ENCODE measurements at places on chromosomes 3 and 15.

GRCh38 chr15:68379759-68380290 lies 52.1 kb downstream of the ITGA11 start:
- no peak for DNase-seq

- DNase-seq: no peak
Measured at GRCh38 chr15:70625438-70625837, 137.9 kb downstream of the UACA start.

DNA sequence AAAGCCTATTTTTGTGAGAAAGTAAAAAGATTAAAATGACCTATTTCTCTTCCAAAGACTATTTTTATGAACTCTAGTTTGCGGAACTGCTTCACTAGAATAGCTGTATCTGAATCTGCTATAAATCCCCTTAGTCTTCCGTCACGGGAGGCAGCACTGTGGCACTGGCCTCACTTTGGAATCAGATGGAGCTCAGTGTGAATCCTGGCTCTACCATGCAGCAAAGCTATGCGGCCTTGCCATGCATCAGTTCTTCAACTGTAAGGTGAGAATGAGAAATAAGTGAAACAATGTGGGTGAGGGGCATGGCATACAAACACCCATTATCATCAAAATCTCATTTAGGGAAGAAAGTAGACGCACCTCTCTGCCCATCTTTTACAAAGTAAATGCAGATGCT lies 27.5 kb upstream of the CSPG5 start:
- DNase-seq: no peak

- no peak for DNase-seq
Measured at GRCh38 chr3:18389108-18389733, 35.9 kb downstream of the SATB1 start.

GRCh38 chr3:4664412-4664811 lies 171.3 kb downstream of the ITPR1 start:
- DNase-seq: no peak
